EH (cell line): ENCODE measurements at places on chromosomes 7 and 10.
A peak's percentile ranks its signal among the peaks of the same experiment; 100 is the strongest.

DNA sequence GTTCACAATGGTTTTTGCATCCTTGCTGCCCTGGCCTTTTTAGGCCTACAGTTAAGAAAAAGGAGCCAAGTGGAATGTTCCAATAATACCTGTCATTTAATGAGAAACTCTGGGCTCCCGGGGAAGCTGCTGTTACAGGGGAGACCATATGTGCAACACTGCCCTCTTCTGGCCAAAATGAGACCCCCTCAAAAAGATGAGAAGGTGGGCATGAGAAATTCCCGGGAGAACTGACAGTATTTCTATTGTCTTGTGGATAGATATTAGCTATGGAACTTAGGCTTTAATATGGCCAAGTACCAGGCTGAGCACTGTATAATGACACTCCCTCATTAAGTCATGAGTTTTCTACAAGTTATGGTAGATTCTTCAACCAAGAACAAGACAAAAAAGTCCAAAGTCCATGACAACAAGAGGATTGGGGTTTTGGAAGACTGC lies 99.4 kb downstream of the CCDC3 start:
- peak; percentile 27 for DNase-seq

DNA sequence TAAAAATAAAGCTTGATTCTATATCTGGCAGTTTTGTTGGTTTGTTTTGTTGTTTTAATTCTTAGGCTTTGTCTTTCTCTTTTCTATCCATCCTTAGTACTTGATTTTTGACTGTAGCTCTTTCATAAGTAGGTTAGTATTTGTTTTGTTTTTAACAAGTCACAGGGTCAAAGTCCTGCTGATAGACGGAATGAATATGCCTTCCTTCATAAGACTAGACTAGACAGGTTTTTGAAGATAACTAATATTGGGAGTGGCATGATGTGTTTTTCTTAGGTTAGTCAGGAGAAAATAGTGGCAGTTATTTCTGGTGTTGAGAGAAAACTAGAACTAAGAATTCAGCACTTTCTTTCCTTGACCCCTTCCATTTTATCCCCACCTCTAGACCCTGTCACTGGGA lies 50.4 kb downstream of the CASD1 start:
- DNase-seq, result no peak

- no peak for DNase-seq
These were observed 20.4 kb downstream of the MAT1A start for GRCh38 chr10:80268938-80269588.

DNA sequence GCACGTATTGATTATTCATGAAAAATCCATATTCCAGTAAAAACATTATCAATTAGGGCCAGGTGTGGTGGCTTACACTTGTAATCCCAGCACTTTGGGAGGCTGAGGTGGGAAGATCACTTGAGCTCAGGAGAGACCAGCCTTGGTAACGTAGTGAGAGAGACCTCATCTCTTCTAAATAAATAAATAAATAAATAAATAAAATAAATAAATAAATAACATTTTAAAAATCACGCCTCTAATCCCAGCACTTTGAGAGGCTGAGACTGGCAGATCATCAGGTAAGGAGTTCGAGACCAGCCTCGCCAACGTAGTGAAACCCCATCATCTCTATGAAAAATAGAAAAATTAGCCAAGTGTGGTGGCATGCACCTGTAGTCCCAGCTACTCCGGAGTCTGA lies 32.1 kb downstream of the NRBF2 start:
- no peak for DNase-seq

- no peak for DNase-seq
These were observed 63.6 kb downstream of the ZRANB1 start for GRCh38 chr10:125005312-125006187.
